ENCODE measurements at places on chromosomes 13 and 19.

GRCh38 chr19:33492090-33492489, 29.5 kb downstream of the PEPD start:
- DNase-seq, result no peak

- no peak for DNase-seq
These were observed 942.2 kb downstream of the PCDH17 start for GRCh38 chr13:58573743-58574142.

DNA sequence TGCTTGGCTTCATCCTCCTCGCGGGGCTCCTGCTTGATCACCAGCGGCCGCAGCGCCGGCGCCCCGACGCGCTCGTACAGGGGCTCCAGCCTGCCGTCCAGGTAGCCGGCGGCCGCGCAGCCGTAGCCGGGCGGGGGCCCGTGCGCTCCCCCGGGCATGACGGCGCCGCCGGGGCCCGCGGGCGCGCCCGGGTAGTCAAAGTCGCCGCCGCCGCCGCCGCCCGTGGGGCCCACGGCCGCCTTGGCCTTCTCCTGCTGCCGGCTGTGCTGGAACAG, 497 bp downstream of the CEBPA start:
- no peak for DNase-seq

DNA sequence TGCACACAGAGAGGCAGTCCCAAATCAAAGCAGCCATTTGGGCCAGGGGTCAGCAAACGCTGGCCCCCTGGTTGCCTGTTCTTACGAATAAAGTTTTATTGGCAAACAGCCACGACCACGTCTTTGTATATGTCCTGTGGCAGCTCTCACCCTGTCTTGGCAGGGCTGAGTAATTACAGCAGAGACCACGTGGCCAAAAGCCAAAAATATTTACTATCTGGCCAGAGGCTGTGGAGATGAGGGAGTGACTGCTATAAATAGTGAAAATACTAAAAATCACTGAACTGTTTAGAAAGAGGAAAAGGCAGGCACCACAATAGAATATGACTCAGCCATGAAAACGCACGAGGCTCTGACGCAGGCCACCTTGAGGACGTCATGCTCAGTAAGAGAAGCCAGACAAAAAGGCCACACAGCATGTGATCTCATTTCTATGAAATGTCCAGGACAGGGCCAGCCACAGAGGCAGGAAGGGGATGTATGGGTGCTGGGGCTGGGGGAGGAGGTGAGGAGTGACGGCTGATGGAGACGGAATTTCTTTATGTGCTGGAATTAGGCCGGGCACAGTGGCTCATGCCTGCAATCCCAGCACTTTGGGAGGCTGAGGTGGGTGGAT, 29.4 kb downstream of the SMIM24 start:
- DNase-seq, result no peak

DNA sequence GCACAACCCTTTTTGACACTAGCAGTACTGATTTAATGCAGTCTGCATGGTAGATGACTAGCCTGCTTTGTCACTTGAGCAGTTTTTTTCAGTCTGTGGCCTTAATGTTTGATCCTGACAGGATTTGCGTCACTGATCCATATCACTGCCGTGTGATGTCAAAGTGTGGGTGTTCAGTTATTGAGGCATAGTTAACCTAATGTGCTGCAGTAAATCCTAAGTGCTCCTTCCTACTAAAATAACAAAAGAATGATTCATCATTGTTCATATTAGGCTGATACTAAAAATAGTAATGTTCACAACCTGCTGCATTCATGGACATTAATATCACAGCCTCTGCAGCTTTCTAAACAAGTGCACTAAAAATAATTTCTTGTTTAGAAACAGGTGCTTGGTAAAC, 121.9 kb upstream of the MLNR start:
- DNase-seq, result no peak

GRCh38 chr13:88958821-88959220, 1287.7 kb downstream of the SLITRK5 start:
- no peak for DNase-seq

DNA sequence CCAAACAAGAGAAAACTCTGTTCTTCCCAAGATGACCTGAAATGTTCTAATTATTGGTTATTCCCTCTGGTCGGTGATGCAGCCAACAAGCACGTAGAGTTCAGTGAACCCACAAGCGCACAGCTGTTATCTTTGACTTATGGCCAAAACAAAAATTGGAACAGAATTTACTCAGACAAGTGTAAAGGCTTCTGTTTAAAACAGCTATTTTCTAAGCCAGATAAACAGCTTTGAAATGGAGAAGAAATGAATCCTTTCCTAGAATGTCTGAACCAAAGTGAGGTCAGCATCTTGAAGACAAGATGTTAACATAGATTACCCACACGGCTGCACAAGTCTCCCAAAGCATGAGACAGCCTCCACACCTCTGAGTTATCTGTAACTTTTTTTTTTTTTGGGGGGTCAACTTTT, 669.2 kb downstream of the DIAPH3 start:
- DNase-seq, result no peak

DNA sequence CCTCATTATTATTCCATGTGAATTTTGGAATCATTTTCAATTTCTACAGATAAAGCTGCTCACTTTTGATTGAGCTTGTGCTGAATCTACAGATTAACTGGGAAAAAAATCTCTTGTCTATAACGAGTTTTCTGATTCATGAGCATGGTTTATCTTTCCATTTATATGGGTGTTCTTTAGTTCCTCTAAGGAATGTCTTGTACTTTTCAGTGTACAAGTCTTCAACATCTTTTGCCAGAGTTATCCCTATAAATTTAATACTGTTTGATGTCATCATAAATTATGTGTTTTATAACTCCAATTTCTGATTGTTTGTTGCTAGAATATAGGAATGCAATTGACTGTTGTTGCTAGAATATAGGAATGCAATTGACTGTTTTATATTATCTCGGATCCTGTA, 533.8 kb downstream of the OLFM4 start:
- no peak for DNase-seq

DNA sequence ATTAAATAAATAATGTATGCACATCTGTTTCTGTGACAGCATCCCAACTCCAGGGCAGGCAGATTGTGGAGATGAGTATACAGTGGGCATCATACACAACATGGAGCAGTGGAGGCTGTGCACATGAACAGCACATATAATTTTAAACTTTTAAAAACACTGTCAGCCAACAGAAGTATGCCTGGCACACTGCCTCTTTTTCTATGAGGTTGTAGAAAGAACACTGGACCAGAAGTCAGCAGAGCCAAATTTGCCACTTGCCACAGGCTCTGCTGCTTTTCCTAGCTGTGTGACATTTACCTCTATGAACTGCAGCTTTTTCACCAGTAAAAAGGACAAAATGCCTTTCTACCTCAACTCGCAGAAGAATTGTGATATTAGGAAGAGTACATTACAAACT, 118.7 kb downstream of the FRY start:
- no peak for DNase-seq

DNA sequence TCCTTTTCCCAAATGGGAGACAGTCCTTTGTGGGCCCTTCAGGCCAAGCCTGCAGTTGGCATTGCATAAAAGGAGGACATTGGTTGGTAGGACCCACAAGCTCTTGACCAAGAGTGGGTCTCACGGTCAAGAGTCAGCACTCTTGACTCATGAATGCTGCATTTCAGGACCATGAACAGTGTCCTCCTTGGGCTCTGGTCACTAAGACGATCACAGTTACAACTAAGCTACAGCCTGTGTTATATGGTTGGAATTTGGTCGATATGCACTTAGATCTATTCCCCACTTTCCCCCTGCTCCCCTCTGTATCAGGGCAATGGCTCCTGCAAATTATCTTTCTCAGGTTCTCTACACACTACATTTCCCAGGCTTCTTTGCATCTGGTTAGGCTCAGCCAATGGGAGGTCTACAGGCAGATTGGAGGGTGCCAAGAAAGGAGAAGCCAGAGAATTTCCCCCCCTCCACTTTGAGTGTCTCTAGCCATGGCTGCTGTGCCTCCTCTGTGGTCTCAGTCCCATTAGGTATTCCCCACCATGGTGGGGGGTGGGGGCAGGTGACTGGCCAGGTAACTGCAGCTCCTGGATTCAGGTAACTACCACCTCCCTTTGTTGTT, 3.1 kb upstream of the OLFM2 start:
- DNase-seq, result no peak

DNA sequence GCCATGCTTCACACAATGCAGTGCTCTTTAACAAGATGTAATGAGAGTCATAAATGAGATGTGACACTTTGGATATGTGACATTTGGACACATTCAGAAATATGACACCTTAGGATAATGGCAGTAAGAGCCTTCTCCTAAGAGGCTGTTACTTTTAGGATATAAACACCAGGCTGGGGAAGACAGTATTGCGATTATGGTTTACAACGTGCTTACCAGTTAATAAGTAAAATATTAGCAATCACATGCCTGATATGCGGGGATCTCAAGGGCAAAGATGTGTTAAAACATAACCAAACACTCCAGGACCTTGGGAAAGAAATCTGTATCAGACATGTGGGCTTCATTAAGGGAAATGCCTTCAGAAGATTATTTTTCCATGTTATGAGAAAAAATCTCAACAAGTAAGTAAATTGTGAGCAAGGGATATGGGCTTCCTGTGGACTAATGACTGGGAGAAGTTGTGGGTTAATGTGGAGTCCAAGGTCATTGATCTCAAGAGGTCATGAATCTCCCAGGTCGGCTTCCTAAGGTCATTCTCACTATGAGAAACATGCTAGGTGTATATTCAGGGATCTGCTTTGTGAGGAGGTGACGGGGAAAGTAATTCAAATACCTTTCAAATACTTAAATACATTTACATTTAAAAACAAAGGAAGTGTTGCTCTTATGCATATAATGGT, 105.3 kb downstream of the STARD13 start:
- no peak for DNase-seq

- no peak for DNase-seq
These were observed 54.6 kb downstream of the ATP11A start for GRCh38 chr13:112744168-112745021.

- DNase-seq, result no peak
These were observed 25.4 kb downstream of the PCDH9 start for GRCh38 chr13:67204764-67205163.

Data from CD4-positive, alpha-beta T cell (primary cell).